ENCODE measurements at places on chromosomes 11 and 22.

- peak; percentile 59 for DNase-seq
These were observed 585 bp downstream of the THYN1 start for GRCh38 chr11:134252346-134253187.

DNA sequence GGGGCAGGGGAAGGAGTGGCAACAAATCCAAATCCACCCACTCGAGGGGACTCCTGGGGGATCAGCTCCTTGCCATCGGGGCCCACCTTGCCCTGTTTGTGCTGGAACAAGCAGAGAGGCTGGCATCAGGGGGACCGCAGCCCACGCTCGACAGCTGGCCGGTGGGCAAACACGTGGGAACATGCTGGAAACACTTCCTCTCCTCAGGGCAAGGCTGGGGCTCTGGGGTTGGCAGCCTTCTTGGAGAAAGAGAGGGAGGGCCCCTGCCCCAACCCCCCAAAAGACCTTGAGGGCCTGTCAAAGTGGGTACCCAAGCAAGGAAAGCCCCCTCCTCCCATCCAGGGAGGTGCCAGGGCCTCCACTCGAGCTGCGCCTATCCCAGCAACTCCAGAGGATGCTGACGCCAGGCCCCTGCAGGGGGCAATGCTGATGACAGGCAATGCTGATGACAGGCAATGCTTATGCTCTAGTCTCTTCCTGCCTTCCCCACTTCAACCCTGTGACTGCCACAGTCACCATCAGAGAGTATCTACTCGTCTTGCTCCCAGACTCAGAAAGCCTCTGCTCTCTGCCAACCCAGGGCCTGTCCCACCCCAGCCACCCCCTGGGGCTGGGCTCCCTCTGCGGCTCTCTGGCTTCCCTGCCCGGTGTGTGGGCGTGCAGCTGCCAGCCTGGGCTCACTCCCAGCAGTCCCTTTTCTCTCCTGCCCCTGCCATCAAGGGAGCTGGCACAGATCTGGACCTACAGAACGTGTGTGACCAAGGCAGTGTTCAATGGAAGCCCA, 6.0 kb downstream of the ESS2 start:
- no peak for DNase-seq

GRCh38 chr11:77278595-77279506, 22.6 kb downstream of the GDPD4 start:
- DNase-seq: peak; percentile 34

GRCh38 chr11:58433638-58434203, 5.8 kb upstream of the OR5B2 start:
- DNase-seq: no peak

- DNase-seq: peak; percentile 78
These were observed 2.1 kb downstream of the WEE1 start for GRCh38 chr11:9575260-9576240.

GRCh38 chr11:34789196-34789834, 126.9 kb downstream of the APIP start:
- no peak for DNase-seq

GRCh38 chr22:29031227-29032011, 30.2 kb downstream of the C22orf31 start:
- peak; percentile 82 for DNase-seq

- DNase-seq: no peak
These were observed 16.7 kb downstream of the PAFAH1B2 start for GRCh38 chr11:117160826-117161225.

- DNase-seq: no peak
These were observed 44.3 kb downstream of the EIF3F start for GRCh38 chr11:8031248-8032115.

DNA sequence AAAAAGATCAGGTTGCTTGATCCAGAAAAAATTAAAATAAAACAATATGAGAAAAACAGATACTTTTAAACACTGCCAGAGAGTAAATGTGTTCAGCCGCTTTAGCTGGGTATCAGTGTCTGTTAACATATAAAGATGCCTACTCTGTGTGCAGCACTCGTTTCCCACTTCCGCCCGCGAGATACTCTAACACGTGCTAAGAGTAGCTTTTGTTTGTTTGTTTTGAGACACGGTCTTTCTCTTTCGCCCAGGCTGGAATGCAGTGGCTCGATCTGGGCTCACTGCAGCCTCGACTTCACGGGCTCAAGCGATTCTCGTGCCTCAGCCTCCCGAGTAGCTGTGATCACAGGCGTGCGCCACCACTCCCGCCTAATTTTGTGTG, 531 bp upstream of the MEN1 start:
- no peak for DNase-seq

- DNase-seq: no peak
These were observed 41.1 kb downstream of the PACS1 start for GRCh38 chr11:66111158-66111557.

DNA sequence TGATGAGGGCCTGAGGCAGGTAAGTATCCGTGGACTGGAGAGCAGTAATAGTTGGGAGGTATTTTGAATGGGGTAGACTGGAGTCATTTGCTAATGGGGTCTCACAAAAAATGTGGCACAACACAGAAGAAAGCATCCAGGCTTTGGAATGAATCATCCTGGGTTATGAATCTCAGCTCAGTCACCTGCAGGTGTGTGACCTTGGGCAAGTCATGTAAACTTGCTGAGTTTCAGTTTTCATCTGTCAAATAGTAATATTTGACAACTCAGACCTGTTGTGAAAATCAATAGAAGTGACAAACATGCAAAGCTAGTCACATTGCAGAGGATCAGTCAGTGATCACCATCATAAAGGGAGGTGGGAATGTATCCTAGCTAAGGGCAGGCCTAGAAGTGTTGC, 232.0 kb upstream of the TENM4 start:
- no peak for DNase-seq

- DNase-seq: no peak
These were observed 21.5 kb downstream of the BIRC2 start for GRCh38 chr11:102368472-102368871.

DNA sequence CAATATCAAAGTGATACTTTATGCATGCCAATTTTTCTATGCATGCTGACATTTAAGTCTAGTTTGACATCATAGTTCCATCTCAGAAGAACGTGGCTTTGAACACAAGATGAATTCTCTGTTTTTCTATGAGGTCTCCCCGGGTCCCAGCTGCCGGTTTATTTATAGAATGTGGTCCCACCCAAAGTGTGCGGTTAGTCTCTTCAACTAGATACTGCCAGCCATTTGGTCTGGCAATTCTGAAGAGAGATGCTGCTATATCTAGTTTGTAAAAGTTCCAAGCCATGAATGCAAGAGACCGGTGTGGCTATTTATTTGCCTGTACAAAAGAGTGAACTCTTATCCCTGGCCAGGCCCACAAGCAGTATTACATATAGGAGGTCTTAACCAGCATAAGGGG, 9.2 kb downstream of the OR5A2 start:
- DNase-seq: no peak

DNA sequence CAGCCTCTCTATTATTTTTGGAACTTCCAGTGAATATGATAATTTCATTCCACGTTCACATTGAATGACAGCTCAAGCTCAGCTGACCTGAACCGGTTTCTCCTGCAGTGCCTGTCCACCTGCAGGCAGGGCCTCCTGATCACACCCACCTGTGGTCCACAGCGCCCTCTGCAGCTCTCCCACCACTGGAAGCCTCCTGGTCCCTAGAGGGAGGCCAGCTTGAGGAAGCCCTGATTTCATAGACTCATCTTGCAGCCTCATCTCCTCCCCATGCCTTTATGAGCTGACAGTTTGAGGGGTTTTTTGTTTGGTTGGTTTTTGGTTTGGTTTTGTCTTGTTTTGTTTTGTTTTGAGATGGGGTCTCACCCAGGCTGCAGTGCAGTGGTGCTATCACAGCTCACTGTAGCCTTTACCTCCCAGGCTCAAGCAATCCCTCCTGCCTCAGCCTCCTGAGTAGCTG, 29.9 kb upstream of the MALAT1 start:
- no peak for DNase-seq

DNA sequence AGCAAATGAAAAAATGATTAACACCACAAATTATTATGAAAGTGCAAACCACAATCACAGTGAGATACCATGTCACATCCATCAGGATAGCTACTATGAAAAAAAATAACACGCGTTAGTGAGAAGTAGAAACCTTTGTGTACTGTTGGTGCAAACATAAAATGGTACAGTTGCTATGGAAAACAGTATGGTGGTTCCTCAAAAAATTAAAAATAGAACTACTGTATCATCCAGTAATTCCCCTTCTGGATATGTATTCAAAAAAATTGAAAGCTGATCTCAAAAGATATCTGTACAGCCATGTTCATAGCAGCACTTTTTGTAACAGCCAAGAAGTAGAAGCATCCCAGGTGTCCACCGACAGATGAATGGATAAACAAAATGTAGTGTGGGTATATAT, 43.4 kb downstream of the CCDC81 start:
- no peak for DNase-seq

- DNase-seq: no peak
These were observed 38.7 kb upstream of the CRTAM start for GRCh38 chr11:122799406-122800105.

DNA sequence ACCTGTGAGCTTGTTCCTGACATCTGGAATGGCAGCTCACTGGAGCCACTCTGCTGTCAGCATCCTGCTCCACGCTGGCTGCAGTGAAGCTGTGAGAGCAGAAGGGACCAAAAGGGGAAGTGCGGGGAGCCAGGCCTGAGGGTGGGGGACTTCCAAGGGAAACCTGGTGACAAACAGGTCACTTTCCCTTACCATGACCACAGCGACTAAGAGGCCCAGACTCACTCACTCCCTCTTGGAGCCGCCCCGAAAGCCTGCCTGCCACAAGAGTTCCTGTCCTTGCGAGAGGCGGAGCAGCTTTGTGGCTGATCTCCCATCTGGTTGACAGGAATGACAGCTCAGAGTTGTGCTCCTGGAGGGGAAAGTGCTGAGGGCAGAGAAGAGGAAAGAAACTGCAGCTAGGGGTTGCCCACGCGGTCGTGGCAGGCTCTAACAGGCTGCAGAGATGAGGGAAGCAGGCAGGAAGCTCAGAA, 183.8 kb upstream of the NTM start:
- no peak for DNase-seq

- no peak for DNase-seq
These were observed 80.7 kb upstream of the GRAMD1B start for GRCh38 chr11:123349382-123349781.

DNA sequence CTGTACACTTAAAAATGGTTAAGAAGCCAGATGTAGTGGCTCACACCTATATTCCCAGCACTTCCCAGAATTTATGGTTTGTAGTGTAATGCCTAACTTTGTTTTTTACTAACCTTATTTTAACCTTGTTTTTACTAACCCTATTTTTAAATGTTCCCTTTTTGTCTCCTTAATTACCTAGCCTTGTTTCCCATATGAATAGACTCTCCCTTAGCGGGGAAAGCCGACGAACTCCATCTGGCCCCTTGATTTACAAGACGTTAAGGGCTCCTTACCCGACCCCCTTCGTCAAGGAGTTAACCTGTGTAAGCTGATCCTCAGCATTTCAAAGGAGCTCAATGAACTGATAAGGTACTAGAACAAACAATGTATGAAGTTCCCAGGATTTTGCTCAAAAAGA, 17.1 kb downstream of the APOBEC3H start:
- no peak for DNase-seq

GRCh38 chr11:26976389-26976788, 17.5 kb upstream of the FIBIN start:
- no peak for DNase-seq

DNA sequence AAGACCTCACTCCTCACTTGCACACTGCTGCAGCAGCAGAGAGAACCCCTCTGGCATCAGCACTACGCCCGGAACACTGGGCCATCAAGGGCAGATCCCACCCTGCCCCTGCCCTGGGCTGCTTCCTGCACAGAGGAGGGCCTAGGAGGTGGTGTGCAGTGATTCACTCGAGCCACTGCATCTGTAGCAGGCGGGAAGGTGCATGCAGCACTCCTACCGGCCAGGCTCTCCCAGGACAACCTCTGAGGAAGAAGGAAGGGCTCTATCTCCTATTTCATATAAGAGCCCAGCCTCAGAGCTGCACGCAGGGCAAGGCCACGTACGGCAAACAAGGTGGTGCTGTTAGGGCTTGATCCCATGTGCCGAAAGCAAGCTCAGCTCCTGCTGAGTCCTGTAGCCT, 14.2 kb downstream of the RANGAP1 start:
- no peak for DNase-seq

DNA sequence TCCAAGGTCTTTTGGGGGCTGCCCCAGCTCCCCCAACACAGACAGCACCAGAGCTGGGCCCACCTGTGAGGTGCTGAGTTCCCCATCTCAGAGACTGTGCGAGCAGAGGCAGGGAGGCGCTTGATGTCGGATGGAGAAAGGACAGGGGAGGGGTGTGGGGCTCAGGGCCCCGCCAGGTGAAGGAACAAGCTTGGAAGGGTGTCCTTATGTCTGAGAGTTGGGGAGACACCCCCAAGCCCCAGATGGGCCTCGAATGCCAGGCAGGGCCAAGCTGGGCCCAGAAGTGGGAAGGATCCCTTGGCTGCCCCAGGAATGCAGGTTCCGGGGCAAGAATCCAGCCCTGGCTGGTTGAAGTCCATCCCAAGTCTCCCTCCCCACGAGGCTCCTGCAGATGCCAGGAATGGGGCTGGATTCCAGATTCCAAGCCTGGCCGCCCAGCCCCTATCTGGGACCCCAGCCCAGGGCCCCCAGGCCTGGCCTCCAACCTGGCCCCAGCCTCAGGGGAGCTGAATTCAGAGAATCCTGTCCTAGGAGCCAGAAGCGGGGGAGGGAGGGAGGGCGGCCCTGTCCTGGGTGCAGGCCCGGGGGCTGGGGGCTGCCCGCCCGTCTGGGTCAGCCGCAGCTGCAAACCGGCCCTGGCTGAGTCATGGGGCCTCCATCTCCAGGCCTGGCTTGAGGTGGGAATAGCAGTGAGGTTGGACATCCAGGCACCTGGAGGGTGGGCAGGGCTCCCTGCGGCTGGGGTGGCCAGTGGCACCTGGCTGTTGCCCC, 50.9 kb downstream of the CDKN1C start:
- no peak for DNase-seq

- DNase-seq: no peak
These were observed 12.6 kb downstream of the TCIRG1 start for GRCh38 chr11:68051191-68052136.

- DNase-seq: no peak
These were observed 71.7 kb upstream of the CHORDC1 start for GRCh38 chr11:90294526-90294925.

GRCh38 chr22:35510481-35510934, 30.1 kb upstream of the RASD2 start:
- no peak for DNase-seq

- DNase-seq: no peak
These were observed 294.5 kb downstream of the BRD1 start for GRCh38 chr22:49532869-49533802.

- no peak for DNase-seq
These were observed 28.2 kb downstream of the TOM1 start for GRCh38 chr22:35327690-35328471.

GRCh38 chr11:78838417-78838816, 263.8 kb upstream of the NARS2 start:
- DNase-seq: no peak

- peak; percentile 80 for DNase-seq
These were observed 592.6 kb downstream of the ETS1 start for GRCh38 chr11:127994736-127995135.

- DNase-seq: no peak
These were observed 2.6 kb downstream of the KCNQ1 start for GRCh38 chr11:2447253-2447950.
